Inflammatory macrophage (primary cell): ENCODE measurements at places on chromosomes 7 and 10.

DNA sequence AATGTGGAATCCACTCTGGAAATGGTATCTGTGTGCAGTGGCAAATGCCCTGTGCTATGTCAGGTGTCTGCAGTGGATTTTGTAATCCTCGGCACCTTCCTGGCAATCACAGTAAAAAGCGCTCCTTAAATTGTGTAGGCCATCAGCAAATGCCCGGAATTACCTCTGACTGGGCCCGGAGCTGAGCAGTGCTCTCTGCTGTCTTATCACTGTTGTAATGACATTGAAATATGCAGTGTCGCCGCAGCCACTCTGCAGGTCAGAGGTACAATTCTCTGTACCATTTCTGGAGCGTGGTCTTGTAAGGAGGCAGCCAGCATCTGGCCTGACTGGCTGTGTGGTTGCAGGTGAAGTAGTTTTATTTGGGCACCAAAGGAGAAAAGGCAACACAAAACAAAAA is 416.4 kb upstream of the MKI67 start:
- no peak for DNase-seq

GRCh38 chr10:123151737-123152135 is 2.5 kb upstream of the BUB3 start:
- DNase-seq = no peak

DNA sequence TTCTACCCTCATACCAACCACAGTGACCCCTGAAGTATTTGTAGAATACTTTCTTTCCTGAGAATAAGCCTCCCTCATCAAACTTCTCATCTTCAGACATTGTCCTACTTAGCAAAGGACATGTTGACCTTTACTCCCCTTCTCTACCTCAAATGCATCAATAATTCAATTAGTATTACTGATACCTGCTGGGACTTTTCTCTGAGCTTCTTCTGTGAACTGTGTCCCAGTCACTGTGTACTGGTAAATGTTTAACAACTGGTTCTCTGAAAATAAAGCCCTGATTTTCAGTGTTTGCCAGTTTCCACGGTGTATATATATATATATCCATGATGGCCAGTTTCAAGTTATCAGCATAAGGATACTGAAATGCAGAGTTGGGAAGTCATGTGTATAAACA is 12.2 kb downstream of the PANK1 start:
- no peak for DNase-seq

DNA sequence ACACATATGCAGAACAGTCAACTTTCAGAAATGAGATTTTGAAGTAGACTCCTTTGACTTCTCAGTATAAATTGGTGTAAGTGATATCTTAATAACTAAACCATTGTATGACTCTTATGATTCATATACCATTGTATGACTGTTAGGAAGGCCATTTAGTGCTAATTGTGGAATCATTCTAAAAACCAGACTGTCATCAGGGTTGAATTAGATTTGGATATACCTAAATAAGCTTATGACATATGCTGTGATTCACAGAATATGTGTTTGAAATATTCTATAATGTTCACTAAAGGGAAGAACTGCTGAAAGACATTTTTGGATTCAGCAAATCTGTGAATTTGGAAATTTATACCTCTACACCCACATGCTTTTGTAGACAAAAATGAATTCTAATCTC is 438.1 kb downstream of the MDFIC start:
- DNase-seq = no peak

DNA sequence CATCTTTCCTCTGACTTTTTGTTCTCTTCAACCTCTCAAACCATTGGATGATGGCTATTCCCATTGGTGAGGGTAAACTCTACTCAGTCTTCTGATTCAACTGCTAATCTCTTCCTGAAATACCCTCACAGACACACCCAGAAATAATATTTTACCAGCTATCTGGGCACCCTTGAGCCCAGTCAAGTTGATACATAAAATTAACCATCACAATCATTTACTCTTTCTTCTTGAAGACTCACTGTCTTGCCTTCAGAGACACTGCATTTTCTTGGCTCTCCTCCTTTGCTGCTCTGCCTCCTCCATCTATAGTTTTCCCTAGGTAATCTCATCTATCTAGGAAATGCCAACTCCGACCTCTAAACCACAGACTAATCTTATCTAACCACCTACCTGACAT is 12.6 kb upstream of the PRRT4 start:
- DNase-seq = no peak

- DNase-seq = peak; percentile 1
These were observed 674 bp upstream of the FRA10AC1 start for GRCh38 chr10:93703066-93703465.

- DNase-seq = no peak
These were observed 96.4 kb upstream of the CACNA2D1 start for GRCh38 chr7:82539969-82540368.

DNA sequence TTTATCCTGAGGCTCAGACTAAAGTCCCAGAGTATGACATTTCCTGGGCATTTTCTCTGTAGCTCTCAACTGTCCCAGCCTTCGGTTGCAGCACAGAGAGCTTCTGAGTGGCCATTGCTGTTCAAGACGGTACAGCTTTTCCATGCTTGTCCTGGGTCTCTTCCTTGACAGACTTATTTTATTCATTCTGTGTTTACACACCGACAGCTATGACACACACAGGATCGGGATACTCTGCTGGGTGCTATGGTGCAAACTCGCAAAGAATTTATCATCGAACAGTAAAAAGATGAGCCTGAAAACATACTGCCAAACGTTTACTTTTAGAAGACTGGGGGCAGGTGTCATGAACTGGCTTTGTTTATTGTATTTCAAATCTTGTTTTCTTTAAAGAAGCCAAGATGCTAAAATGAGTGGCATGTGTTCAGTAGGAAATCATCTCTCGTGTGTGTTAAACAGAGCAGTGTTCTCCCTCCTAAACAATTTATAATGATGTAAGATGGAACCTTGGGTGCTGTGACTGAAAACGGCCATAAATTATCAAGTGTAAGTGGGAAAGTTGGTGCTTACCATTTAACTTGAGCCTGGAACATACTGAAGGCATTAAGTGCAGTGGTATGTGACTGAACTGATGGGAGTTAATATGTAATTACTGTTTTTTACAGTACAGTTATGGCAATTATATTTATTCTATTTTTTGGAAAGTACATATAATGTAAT is 120.8 kb downstream of the CELF2 start:
- no peak for DNase-seq

DNA sequence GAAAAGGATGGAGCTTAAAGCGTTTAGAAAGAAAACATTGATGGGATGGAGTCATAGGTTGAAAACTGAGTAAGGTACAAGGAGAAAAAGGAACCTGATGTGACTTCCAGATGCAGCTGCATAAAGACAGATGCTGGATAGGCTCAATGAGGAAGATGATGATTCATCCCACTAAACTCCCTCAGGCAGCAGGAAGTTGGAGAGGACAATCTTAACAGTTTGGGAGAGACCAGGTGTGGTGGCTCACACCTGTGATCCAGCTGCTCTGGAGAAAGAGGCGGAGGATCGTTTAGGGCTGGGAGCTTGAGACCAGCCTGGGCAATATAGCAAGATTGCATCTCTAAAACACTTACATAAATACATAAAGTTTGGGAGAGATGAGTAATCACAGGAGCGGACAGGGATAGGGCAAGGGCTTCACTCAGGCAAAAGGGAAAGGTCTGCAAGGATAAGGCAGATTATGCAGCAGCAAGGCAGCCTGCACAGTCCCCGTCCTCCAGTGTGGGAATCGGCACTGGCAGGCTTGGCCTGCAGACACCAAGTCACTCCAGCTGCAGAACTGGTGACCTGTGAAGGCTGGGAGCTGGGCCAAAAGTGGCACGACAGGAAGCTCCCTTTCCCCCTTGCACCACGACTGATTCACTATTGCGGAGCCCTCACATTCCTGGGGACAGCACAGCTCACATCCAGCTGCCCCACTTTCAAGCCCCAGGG is 438.5 kb downstream of the GRID1 start:
- DNase-seq = no peak

DNA sequence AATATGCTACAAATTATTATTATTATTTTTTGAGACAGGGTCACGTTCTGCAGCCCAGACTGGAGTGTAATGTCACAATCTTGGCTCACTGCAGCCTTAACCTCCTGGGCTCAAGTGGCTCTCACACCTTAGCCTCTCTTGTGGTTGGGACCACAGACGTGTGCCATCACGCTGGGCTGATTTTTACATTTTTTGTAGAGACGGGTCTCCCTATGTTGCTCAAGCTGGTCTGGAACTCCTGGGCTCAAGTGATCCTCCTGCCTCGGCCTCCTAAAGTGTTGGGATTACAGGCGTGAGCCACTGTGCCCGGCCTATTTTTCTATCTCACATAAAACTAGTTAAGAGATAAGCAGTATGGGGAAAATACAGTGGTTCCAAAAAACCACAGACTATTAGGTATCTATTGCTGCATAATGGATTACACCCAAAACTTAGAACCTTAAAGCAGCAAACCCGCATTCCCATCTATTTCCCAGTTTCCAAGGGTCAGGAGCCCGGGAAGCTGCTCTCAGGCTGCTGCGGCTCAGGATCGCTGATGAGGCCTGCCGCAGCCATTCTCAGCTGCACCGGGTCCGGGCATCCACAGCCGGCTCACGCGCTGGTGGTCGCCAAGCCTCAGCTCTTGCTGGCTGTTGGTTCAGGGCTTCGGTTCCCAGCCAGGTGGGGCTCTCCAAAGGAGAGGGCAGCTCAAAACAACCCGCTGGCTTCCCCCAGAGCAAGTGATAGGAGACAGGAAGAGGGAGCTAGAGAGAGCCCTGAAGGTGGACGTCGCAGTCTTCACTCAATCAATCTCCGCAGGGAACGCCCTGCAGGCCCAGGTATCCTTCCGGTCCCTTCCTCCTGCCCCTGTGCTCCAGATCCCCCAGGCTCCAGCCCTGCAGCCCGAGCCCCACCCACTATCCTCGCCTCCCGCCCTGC is 128.2 kb downstream of the UBE2H start:
- DNase-seq = no peak

DNA sequence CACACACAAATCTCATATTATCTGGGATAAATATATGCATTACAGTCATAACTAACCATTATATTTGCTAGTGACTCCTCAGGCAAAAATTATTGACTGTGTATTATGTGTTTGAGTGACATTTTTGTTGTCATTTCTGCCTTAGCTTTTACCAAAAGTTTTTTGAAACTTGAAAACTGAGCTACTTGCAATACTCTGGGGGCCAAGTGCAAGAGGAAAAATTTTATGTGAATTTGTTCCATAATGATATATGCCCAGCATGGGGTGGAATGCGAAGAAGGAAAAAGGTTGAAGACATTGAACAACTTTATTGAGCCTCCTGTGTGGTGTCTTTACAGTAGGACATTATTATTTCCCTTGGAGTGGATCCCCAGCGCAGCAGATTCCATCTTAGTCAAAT is 176.8 kb upstream of the FERD3L start:
- no peak for DNase-seq

GRCh38 chr7:124550036-124550435 is 215.6 kb downstream of the GPR37 start:
- DNase-seq = no peak

GRCh38 chr10:129323879-129324278 is 143.2 kb upstream of the MGMT start:
- DNase-seq = no peak

- no peak for DNase-seq
These were observed 124.9 kb upstream of the RHEB start for GRCh38 chr7:151644554-151644953.

GRCh38 chr7:135684136-135684535 is 21.8 kb downstream of the STMP1 start:
- DNase-seq = no peak

GRCh38 chr7:135939261-135939812 is 37.8 kb downstream of the MTPN start:
- DNase-seq = no peak

GRCh38 chr7:23295401-23295697 is 3.8 kb upstream of the MALSU1 start:
- DNase-seq = no peak

DNA sequence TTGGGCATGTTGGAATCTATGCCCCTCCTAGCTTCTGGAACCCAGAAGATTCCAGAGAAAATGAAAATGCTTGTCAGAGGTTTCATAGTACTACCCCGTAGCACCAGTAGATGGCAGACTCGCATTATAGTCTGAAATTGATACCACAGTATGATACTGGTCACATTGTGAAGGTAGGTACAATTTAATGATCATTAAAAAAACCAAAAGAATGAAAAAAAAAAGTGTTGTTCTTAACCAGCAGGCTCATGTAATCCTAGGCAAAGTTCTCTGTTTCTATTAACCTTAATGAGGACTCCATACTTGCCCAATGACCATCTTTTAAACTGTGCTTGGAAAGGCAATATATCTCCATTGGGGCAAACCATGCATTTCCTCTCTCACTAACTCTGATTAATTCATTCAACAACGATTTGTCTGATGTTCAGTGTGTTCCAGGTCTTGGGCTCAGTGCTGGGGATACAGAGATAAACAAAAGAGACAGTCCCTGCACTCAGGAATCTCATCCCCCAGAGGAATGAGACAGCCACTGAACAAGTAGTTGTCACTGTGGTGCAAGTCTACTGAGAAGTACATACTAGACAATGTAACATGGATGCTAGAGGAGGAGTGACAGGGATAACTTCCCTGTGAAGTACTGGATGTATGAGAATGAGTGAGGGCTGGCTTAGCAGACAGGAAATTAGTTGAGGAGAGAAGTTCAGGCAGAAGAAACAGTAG is 223.5 kb upstream of the PHYHIPL start:
- DNase-seq = peak; percentile 4

GRCh38 chr10:123413353-123413752 is 252.8 kb upstream of the GPR26 start:
- DNase-seq = peak; percentile 48

DNA sequence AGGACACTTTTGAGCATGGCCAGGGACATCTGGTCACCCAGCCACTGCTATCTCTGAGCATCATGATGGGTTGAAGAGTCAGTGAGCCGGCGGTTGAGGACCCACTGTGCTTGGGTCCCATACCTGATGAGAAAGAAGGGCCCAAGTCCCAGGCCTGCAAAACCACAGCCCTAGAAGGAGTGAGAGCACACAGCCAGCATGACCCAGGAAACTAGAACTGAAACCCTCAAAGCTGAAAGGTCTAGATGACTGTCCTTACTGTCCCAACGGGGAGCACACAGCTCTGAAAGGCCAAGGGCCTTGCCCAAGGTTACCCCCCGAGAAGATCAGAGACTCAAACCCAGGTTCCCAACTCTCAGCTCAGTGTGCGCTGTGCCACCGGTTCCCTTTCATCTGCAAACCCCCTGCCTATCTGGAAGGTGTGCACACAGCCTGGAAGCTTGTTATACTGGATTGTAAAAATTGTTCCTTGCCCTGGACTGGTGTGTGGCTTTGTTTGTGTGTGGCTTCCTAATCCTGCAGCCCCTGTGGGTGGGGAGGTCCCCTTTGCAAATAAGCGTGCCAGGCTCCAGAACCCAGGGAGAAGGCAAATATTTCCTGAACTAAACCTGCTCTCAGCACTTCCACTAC is 22.6 kb upstream of the PSAP start:
- peak; percentile 33 for DNase-seq

DNA sequence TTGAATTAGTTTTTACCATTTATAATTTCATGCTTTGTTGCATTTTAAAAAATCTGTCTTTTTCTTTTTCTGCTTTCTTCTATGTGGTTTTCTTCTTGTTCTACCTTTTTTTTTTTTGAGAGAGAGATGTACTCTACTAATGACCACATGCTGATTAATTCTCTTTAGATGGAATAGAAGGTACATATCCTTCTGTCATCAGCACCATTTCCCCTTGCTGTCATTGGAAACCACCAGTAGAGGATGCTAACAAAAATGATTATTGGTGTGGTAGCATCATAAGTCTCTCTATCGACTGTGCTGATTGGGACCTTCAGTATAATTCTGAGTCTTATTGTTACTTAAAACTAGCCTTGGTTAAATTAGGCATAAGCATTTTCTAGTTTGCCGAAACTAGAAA is 3.6 kb downstream of the ZEB1 start:
- no peak for DNase-seq

- no peak for DNase-seq
These were observed 20.5 kb upstream of the CEP41 start for GRCh38 chr7:130461272-130461671.
